B cell (primary cell): ENCODE measurements at places on chromosomes 11 and 22.

- H3K36me3 ChIP-seq: no peaks in the 10 kb centered on the region
- no peak overlapping the region for H3K4me3 ChIP-seq
- H3K4me1 ChIP-seq: no peaks in the 10 kb centered on the region
- no peaks in the 10 kb centered on the region for H3K27me3 ChIP-seq
- peak; percentile 20 for DNase-seq
These were observed 18.0 kb upstream of the DRD2 start for GRCh38 chr11:113493206-113493605.

DNA sequence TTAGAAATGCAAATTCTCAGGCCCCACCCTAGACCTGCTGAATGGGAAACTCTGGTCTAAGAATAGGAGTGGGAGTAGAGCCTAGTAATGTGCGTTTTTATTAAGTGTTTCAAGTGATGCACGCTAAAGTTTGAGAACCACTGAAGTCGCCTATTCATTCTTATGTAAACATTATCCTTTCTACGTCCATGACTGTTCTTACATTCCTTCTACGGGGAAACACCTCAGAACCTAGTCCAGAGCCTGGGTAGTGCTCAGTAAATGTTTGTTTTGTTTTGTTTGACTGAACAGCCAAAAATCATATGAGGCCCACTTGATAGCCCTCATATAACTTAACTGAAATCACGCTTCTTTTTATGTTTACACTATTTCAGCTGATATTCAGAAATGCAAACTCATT is 29.8 kb downstream of the VSIG10L2 start:
- DNase-seq: no peak
- H3K36me3 ChIP-seq: no peaks in the 10 kb centered on the region
- H3K4me1 ChIP-seq: no peaks in the 10 kb centered on the region
- H3K27ac ChIP-seq: no peak overlapping the region
- H3K27me3 ChIP-seq: no peaks in the 10 kb centered on the region

DNA sequence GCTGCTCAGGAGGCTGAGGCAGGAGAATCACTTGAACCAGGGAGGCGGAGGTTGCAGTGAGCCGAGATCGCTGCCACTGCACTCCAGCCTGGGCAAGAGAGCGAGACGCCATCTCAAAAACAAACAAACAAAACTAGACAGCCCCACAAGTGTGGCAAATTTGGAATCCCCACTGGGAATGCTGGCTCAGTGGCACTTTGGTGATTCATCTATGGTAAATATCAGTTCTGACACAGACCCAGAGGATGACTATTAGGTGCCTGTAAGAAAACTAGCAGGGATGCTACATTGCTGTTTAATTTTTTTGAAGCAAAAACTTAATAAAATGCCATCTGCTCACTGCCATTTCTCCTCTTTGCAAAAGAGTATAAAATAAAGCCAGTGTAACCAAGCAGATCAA is 107.9 kb downstream of the NAT10 start:
- H3K27ac ChIP-seq: no peak overlapping the region
- no peaks in the 10 kb centered on the region for H3K4me1 ChIP-seq
- H3K36me3 ChIP-seq: no peaks in the 10 kb centered on the region
- no peaks in the 10 kb centered on the region for H3K27me3 ChIP-seq

- peaks cover 35% of the 10 kb centered on the region for H3K4me1 ChIP-seq
- no peaks in the 10 kb centered on the region for H3K36me3 ChIP-seq
- H3K27me3 ChIP-seq: no peaks in the 10 kb centered on the region
- no peak overlapping the region for H3K27ac ChIP-seq
- DNase-seq: no peak
These were observed 1.3 kb upstream of the NDUFC2 start for GRCh38 chr11:78080818-78081495.

DNA sequence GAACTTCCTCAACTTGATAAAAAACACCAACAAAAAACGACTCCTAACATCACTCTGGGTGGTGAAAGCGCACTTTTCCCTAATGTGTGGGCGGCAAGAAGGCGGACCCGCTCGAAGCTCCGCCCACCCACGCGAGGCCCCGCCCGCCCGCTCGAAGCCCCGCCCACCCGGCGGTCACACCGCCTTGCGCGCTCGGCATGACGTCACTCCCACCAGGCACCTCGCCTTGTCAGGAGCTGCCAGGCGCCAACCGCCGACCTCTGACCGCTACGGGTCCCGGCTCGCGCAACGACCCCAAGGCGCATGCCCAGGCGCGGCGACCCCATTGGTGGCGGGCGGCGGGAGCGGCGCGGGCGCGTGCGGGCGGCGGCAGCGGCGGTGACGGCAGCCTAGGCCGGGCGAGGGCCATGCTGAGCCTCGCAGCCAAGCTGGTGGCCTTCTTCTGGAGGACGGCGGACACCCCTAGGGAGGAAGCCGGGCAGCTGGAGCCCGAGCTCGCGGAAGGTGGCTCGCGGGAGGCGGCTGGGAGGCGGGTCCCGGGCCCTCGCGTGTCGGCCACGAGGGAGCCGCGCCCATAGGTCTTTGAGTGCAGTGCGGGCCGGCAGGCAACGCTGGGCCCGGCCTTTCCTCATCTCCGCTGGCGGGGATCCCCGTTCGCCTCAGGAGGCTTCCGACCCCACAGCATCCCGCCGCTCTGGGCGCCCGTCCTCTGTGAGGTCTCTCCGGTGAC is at the start of gene MOV10L1:
MOV10L1 (plus strand) TSS at position 325 of the 730 bp plus-strand sequence; CDS start at position 408, 83 bp downstream.
- no peak within 1 kb of the TSS for H3K27ac ChIP-seq
- H3K4me1 ChIP-seq: no peaks in the 10 kb centered on the region
- no peaks in the 10 kb centered on the region for H3K36me3 ChIP-seq

DNA sequence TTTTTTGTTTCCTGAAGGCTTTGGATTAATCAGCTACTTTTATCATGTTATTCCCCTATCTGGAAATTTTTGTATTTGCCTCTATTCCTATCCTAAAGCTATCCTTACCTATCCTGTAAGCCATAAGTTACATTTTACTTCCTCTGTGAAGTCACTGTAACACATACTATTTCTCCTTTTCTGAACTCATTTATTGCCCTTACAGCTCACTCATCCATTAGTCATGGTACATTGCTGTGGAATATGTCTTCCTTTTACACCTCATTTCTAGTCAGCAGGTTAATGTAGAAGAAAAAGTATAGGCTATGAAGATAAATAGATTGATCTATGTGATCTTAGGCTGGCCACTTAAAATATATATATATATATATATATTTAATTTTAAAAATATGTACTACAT is 28.0 kb downstream of the SWAP70 start:
- H3K27ac ChIP-seq: peak overlapping the region; percentile 91
- peak overlapping the region; percentile 1 for H3K4me3 ChIP-seq
- H3K4me1 ChIP-seq: peaks cover 75% of the 10 kb centered on the region
- H3K36me3 ChIP-seq: peaks cover 51% of the 10 kb centered on the region

DNA sequence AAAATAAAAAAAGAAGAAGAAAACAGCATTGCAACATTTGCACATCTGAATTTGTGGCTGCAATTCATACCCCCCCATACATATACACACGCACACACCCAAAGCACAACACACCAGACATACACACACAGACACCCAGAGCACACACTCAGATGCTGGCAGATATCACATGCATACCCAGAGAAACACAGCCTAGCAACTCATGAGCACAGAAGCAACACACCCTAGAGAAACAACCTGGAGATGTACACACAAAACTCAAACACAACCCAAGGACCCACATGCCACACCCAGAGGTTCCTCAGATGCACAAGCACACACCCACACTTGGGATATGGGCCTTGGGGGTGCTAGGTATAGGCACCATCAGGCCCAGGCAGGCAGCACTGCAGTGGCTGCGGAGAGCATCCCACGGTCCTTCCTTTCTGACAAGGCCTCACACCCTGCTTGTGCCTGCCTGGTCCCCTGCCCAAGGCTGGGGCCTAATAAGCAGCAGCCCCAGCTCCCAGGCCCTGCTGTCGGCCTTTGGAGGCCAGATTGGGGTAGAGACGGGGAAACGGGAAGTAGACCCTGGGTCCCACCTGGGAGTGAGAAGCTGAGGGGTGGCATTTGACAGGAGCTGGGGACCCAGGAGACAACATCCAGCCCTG is 3.1 kb downstream of the CST6 start:
- H3K4me3 ChIP-seq: no peak overlapping the region
- peaks cover 11% of the 10 kb centered on the region for H3K4me1 ChIP-seq
- no peak for DNase-seq

- H3K27ac ChIP-seq: no peak overlapping the region
- no peak overlapping the region for H3K4me3 ChIP-seq
- DNase-seq: no peak
- H3K4me1 ChIP-seq: peaks cover 8% of the 10 kb centered on the region
- no peaks in the 10 kb centered on the region for H3K27me3 ChIP-seq
These were observed 203.1 kb upstream of the MTMR2 start for GRCh38 chr11:96126917-96127595.

DNA sequence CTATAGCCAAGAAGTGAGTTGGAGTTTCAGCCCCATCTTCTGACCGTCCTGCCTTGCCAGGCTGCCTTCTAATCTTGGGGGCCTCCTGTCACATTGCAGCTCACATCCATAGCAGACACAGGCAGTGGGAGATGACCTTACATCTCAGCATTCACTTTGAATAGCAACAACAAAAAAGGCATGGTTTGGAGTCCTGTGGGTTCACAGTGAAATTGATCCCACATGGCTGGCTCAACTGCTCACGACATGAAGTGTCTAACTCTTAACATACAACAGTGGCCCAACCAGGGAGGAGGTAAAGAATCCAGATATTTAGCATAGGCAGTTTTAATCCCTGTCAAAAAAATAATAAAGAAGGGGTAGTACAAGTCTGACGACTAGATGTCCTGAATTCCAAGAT is 38.1 kb downstream of the DBX1 start:
- DNase-seq: no peak
- H3K36me3 ChIP-seq: no peaks in the 10 kb centered on the region
- no peaks in the 10 kb centered on the region for H3K4me1 ChIP-seq
- H3K27ac ChIP-seq: no peak overlapping the region

- no peak overlapping the region for H3K4me3 ChIP-seq
- H3K36me3 ChIP-seq: no peaks in the 10 kb centered on the region
- no peak for DNase-seq
- H3K27ac ChIP-seq: no peak overlapping the region
These were observed 20.1 kb downstream of the PTPN5 start for GRCh38 chr11:18771266-18772035.

DNA sequence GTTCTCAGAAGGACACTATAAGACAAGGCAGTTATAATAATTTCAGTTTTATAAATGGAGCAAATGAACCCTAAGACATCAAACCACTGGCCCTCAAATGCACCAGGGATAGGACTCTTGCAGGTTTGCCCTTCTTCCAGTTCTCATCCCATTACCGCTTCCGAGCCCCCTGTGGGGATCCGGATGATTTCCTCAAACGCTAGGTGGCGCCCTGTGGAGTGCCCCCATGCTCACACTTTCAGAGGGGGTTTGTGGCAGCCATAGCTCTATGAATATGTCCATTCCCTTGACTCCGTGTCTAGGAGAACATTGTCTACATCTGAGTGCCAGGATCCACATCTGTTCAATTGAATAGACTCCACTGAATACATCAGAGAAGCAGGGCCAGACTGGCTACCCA is 816.3 kb downstream of the NTM start:
- no peaks in the 10 kb centered on the region for H3K4me1 ChIP-seq
- no peak for DNase-seq
- H3K27ac ChIP-seq: no peak overlapping the region
- no peaks in the 10 kb centered on the region for H3K27me3 ChIP-seq

- no peaks in the 10 kb centered on the region for H3K27me3 ChIP-seq
- H3K4me1 ChIP-seq: no peaks in the 10 kb centered on the region
- DNase-seq: no peak
- H3K4me3 ChIP-seq: no peak overlapping the region
- H3K27ac ChIP-seq: no peak overlapping the region
These were observed 54.6 kb upstream of the CHRM4 start for GRCh38 chr11:46445920-46446771.

DNA sequence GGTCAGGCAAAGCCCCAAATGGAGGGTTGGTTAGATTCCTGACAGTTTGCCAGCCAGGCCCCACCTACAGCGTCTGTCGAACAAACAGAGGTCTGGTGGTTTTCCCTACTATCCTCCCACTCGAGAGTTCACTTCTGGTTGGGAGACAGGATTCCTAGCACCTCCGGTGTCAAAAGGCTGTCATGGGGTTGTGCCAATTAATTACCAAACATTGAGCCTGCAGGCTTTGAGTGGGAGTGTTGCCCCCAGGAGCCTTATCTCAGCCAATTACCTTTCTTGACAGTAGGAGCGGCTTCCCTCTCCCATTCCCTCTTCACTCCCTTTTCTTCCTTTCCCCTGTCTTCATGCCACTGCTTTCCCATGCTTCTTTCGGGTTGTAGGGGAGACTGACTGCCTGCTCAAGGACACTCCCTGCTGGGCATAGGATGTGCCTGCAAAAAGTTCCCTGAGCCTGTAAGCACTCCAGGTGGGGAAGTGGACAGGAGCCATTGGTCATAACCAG is 4.7 kb upstream of the TTC36 start:
- H3K27me3 ChIP-seq: no peaks in the 10 kb centered on the region
- no peak for DNase-seq
- H3K36me3 ChIP-seq: peaks cover 52% of the 10 kb centered on the region
- no peak overlapping the region for H3K27ac ChIP-seq
- H3K4me1 ChIP-seq: no peaks in the 10 kb centered on the region

DNA sequence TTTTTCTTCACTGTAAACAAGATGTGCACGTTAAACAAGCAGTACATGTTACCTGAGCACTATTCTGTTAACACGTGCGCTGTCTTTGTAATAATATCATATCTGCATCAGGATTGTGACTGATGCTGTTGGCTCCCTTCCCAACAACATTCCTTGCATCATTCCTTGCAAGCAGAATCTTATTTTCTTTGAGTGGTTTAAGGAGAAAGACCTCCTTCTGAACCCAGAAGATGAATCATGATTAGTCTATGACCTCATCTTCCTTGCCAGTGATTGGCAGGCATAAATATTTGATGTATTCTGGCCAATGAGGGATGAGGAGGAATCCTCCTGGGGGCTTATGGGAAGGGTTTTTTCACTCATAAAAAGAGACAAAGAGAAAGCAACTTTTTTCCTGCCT is 46.2 kb downstream of the C11orf71 start:
- no peak for DNase-seq
- H3K4me3 ChIP-seq: no peak overlapping the region
- H3K36me3 ChIP-seq: no peaks in the 10 kb centered on the region
- H3K27me3 ChIP-seq: no peaks in the 10 kb centered on the region

GRCh38 chr22:37228106-37229011 is 15.7 kb downstream of the RAC2 start:
- no peak overlapping the region for H3K4me3 ChIP-seq
- peak overlapping the region; percentile 91 for H3K27ac ChIP-seq
- no peaks in the 10 kb centered on the region for H3K27me3 ChIP-seq
- peak; percentile 46 for DNase-seq
- H3K4me1 ChIP-seq: peaks cover 86% of the 10 kb centered on the region

DNA sequence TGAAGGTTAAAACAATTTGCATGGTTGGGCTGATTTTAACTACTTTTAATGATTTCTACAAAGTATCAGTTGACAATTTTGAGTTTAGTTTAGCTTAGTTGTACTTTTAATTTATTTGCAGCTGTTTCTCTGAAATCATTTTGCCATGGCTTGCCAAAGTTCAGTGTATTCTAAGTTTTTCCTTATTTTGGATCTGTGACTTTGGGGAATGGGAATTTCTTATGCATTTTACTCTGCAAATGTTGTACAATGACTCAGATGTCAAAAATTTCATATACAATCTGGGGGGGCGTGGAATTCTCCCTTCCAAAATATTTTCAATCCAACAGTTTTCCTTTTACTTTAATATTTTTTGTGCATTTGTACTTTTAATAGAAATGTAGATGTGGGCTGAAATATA is 8.9 kb upstream of the DCHS1 start:
- no peak overlapping the region for H3K4me3 ChIP-seq
- H3K4me1 ChIP-seq: peaks cover 5% of the 10 kb centered on the region
- no peak overlapping the region for H3K27ac ChIP-seq
- no peaks in the 10 kb centered on the region for H3K27me3 ChIP-seq
- no peak for DNase-seq
